ENCODE measurements at places on chromosomes 1 and 21. TPM values are rescaled to one million over a fixed set of nuclear protein-coding genes. Genes with fewer than 3 reads are reported as not detected.

The BEST4 gene
- 0.96 TPM for polyA plus RNA-seq

The APCS gene
- polyA plus RNA-seq = not detected

DNA sequence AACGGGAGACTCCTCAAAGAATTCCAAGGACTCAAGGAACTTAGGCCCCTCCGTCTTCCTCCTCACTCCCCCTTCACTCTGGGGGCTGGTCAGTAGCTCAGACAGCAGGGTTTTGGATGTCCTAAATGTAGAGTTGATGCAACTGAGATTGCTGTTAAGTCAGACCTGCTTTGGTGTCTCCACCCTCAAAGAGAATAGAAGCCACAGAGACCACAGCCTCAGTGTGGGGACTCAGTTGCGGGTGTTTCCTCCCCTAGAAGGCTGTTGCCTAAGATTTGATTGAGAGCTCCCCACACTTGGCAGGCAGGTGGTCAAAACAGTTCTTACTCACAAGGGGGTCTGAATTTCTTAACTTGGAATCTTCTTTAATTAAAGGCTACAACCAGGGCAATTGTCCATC is 7.6 kb downstream of the MAN1C1 start:
- no peak for DNase-seq

- no peak for DNase-seq
Measured at GRCh38 chr21:29654855-29655254, 284.9 kb downstream of the GRIK1 start.

DNA sequence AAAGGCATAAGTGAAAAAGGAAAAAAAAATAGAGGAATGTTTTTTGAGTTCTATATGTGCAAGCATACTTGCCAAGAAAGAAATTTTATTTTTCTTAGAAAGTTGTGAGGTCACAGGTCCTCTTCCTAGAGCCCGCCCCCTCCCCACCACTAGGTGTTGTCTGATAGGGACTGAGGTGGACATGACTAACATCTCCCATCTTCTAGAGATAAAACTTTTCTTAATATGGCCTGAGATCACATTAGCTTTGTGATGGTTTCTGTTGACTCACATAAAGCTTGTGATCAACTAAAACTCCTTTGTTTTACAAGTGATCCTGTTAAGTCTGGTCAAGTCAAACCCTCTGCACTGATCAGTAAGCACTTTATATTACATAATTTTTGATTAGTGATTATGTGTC is 33.4 kb upstream of the CITED4 start:
- no peak for DNase-seq

The ARMH1 gene
- 7.3 TPM for polyA plus RNA-seq

The TMEM52 gene
- 1.1 TPM for polyA plus RNA-seq

DNA sequence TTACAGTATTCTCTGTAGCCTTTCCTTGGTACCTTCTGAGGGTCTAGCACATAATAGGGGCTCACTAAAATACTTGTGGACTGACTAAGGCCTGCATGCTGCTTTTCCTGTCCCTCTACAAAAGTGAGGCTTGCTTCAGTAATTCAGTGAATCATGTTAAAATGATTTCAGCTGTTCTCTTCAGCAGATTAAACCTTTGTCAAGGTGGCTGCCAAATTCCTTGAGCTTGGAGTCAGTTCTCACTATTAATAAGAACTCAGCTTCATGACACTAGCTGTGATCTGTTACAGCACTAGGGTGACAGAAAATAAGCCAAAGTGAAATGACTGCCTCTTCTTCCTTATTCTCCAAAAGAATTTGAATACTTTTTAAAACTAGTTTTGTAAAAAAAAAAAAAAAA is 128.8 kb downstream of the KCNN3 start:
- no peak for DNase-seq

Data from left kidney (tissue), 8 donors.